Cardiac muscle cell (in vitro differentiated cells and primary cell): ENCODE measurements at places on chromosomes 16 and 17. TPM values are rescaled to one million over a fixed set of nuclear protein-coding genes. Genes with fewer than 3 reads are reported as not detected.
A peak's percentile ranks its signal among the peaks of the same experiment; 100 is the strongest.

PRM1 gene
- not detected in 2 replicates for total RNA-seq

KRTAP3-1 gene
- total RNA-seq = not detected in 2 replicates

DNA sequence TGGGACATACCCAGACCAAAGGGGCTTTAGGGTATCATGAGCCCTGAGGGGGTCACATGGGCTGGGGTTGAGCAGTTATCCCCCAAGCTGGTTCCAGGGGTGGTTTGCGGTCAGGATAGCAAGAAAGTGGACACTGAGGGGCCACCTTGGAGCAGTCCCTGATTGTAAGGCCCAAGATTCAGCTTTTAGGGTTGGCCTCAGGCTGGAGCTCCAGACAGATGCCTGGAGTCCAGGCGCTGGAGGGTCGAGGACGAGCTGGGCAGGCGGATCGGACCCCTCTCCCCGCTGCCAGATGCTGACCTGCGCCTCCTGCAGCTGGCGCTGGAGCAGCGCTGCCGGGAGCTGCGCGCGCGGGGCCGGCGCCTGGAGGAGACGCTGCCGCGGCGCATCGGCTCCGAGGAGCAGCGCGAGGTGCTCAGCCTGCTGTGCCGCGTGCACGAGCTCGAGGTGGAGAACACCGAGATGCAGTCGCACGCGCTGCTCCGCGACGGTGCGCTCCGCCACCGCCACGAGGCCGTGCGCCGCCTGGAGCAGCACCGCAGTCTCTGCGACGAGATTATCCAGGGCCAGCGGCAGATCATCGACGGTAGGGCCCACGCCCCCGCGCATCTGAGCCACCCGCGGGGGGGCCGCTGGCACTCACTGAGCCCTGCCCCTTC lies 10.0 kb downstream of the BTBD17 start:
- H3K4me1 ChIP-seq = no peaks in the 10 kb centered on the region
- no peak for DNase-seq
- H3K4me3 ChIP-seq = no peak overlapping the region
- H3K36me3 ChIP-seq = no peaks in the 10 kb centered on the region
- H3K27me3 ChIP-seq = peaks cover 88% of the 10 kb centered on the region

- no peak overlapping the region for H3K4me3 ChIP-seq
- H3K27me3 ChIP-seq = no peaks in the 10 kb centered on the region
- no peak overlapping the region for H3K27ac ChIP-seq
- no peaks in the 10 kb centered on the region for H3K36me3 ChIP-seq
These were observed 221.0 kb downstream of the FOXL1 start for GRCh38 chr16:86799367-86799766.

GRCh38 chr17:62966426-62967204 lies 580 bp downstream of the TANC2 start:
- peaks cover 19% of the 10 kb centered on the region for H3K4me1 ChIP-seq
- H3K27ac ChIP-seq = peak overlapping the region; percentile 97
- peak; percentile 65 for DNase-seq
- H3K36me3 ChIP-seq = no peaks in the 10 kb centered on the region
- no peaks in the 10 kb centered on the region for H3K27me3 ChIP-seq

- H3K27ac ChIP-seq = peak overlapping the region; percentile 98
- H3K4me1 ChIP-seq = peaks cover 23% of the 10 kb centered on the region
- DNase-seq = no peak
These were observed 2.4 kb upstream of the CAPN15 start for GRCh38 chr16:525123-525519.

- peaks cover 25% of the 10 kb centered on the region for H3K27me3 ChIP-seq
- no peaks in the 10 kb centered on the region for H3K4me1 ChIP-seq
- DNase-seq = no peak
- H3K36me3 ChIP-seq = no peaks in the 10 kb centered on the region
These were observed 20.3 kb upstream of the CDH5 start for GRCh38 chr16:66346221-66346620.
